ENCODE measurements at places on chromosomes 3 and 15. TPM values are rescaled to one million over a fixed set of nuclear protein-coding genes. Genes with fewer than 3 reads are reported as not detected.

DNA sequence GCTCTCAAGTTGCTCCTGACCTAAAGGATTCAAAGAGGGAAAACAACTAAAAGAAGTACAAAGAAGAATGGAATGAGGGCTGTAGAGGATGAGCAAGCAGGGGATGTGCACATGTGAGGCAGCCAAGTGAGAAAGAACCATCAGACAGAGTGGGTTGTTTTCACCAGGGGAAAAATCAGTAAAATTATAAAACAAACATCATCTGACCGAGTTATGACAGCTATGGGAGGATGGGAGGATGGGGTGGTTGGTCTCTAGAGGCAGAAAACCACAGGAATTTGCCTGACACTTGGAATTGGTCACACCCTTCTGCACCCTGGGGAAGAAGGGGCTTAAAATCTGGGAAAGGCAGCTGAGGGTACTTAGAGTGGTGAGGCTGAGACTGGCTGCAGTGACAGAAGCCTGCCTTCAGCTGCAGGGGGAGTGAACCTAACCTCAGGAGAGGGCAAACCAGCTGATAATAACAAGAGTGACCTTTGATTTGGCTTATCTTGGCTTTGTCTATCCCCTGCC, 10.1 kb downstream of the ARHGAP31 start:
- no peak for DNase-seq

- peak; percentile 6 for DNase-seq
Measured at GRCh38 chr3:119637679-119638477, 22.5 kb downstream of the POPDC2 start.

DNA sequence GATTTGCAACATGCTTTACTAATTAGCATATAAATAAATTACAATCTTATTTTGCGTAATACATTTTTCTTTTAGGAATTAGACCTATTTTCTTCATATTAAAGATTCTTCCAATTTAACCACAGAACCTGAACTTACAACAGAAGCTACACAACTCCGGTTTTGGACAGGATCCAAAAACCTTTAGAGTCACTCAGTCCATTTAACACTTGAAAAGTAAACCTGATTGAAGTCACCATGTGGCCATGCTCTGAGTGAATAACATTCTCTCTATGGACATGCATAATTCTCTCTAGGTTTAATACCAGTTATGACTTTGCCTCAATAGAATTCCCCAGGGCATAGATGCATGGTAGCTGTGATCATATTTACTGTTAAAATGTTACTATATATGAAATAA, 751.0 kb downstream of the VGLL3 start:
- no peak for DNase-seq

- no peak for DNase-seq
Measured at GRCh38 chr3:184761976-184762375, 50.0 kb upstream of the VPS8 start.

GRCh38 chr3:27632431-27633223, 89.5 kb downstream of the EOMES start:
- peak; percentile 57 for DNase-seq

DNA sequence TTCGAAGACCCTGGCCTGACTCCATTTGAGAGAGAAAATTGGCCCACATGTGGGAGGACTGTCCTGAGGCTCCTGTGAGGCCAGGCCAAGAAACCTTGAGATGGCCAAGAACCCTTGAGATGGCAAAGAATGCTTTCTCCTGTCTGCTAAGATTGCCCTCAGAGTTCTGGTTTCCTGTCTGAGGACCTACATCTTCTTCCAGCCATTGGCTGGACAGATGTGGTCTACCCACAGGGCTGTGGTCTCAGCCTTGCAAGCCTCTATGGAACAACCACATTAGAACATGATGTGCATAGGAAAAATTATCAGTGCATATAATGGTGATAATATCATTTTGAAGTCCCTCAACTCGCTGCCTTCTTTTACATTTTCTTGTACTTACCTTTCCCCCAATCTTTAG, 10.8 kb upstream of the RASA2 start:
- peak; percentile 63 for DNase-seq

- DNase-seq, result no peak
Measured at GRCh38 chr15:96960711-96961480, 630.4 kb downstream of the NR2F2 start.

HYAL3 gene
- total RNA-seq, result 6.8 TPM

IGF2BP2 gene
- 0.41 TPM for total RNA-seq

SPTBN5 gene
- total RNA-seq, result 0.19 TPM

CCR8 gene
- total RNA-seq, result not detected
